Progenitor cell of endocrine pancreas (in vitro differentiated cells): ENCODE measurements at places on chromosomes 11 and 22.

DNA sequence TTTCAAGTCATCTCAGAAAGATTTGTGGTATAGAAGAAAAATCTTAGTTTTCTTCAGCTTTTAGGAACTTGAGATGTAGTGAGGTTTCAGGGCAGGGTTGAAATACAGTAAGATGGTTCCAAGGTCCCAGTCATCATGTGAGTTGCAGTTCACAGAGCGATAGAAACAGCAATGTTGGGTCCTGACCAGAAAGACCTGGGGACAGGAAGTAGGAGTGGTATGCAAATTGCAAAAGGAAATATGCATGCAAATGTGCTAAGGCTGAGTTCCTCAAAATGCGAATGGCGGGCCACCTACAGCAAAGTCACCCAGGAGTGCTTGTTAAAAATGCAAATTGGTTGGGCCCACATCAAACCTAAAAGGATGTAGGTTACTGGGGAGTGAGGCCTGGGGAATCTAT lies 1032.7 kb upstream of the TENM4 start:
- no peak for DNase-seq

DNA sequence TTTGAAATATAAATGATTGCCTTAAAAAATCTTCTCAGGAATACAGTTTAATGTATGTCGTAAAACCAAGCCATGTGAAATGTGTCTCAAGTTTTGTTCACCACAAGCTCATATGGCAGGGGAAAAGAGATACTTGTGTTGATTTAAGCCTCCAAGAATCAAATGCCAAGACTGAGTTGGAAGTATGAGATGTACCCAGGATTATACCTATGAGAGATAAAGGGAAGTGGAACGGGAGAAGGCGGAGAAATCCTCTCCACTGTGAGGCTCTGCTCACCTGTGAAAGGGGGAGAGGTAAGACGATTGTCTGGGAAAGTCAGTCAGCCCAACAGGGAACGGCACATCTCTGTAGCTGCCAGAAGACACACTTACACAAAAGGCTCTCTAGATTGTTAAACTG lies 124.8 kb downstream of the TRPC6 start:
- no peak for DNase-seq

GRCh38 chr22:19805821-19806212 lies 45.2 kb downstream of the TBX1 start:
- no peak for DNase-seq

DNA sequence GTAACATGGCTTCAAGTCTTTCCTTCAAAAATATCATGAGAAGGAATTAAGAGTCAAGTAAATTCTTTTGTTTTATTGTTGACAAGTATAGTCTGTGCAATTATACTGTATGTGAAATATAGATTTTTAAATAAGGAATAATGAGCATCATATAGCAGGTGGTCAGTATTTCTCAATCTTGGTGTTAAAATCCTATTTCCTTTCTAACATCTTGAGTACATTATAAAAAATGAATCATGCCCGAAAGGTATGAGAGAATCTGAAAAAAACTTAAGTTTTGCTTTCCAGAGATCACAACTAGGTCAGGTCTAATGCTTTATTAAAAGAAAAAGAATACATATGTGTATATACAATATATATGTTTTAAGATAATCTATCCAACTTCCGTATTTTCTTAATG lies 53.1 kb downstream of the KIF18A start:
- DNase-seq = no peak

DNA sequence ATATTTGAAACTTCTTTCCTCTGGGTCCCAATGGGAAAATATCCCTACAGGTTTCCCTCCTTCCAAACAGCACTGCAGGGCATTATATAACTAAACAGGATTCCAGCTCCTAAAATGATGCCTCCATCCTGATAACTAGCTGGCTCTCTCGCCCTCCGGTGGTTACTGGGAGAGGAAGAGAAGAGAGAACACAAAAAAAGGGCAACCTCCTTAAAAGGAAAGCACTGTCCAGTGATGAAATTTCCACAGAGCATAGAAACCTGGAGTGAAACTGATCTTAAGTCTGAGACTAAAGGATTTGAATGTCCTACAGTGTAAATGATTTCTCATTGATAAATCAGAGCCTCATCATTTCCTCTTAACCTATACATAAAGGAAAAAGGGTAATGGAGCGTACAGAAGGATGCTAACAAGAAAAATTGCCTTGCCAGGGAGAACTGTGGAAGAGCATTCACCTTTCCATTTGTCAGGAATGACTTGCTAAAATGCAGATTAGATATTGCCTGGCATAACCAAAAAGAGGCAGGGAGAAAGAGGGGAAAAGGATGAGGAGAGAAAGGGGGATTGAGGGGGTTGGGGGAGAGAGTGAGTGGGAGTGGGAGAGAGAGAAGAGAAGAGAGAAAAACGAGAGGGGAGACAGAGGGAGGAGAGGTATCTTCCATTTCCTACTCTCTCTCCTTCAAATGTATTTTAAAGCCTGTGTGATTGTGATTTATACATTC lies 121.3 kb downstream of the APOL5 start:
- no peak for DNase-seq

GRCh38 chr11:45468267-45468856 lies 182.2 kb upstream of the SYT13 start:
- no peak for DNase-seq

DNA sequence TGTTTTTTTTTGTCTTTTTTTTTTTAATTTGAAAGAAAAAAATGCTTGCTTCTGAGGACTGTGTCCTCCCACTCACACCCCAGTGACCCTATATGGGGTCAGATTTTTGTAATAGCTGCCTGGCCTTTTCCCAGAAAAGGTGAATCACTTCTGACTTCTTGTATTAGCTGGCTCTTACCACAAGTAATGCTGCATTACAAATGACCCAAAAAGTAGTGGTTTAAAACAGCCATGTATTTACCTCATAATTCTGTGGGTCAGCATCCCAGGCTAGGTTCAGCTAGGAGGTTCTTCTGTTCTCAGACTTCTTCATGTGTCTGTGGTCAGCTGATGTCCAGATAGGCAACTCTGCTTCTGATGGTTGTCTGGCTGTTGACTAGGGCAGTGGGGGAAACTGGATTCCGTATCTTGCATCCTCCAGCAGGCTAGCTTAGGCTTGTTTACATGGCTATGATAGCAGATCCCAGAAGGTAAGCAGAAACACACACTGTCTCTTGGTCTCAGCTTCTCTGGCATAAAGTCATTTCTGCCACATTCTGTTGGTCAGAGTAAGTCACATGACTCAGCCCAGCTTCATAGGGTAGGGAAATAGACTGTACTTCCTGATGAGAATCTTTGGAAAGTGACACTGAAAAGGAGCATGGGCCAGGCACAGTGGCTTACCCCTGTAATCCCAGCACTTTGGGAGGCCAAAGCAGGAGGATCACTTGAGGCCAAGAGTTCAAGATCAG lies 19.5 kb downstream of the LHFPL7 start:
- no peak for DNase-seq

DNA sequence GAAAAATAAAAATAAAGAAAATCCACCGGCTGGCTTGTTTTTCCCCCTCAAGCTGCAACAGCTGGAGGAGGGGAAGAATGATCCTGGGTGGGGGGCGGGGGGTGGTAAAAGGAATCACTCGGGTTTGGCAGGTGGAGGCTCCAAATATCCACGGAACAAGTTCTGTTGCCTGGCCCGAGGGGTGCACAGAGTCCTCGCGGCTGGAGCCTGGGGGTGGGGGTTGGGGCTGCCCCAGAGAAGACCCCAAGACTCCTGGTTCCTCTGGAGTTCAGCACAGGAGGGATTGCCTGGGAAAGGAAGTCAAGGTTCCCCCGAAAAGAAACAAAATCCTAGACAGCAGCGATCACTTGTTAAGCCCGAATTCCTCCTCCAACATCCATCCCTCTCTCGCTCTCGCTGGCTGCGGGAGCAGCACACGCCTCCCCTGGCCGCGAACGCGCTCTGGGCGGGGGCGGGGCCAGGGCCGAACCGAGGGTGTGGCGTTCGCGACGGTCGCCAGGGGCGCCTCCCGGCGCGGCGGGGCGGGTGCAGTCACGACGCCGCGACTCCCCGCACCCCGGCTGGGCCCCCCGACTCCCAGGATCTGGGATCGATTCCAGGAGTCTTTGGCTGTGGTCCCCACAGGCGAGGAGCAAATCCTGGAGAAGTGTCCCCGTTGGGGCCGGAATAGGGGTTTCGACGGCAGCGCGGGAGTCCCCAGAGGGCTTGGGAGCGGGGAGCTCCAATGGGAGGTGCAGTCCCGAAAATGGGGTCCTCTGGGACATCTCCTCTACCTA lies at the start of gene KCNA4:
Gene KCNA4 (minus strand): TSS at position 443 of the 776 bp plus-strand sequence. CDS start 4,352 bp downstream, outside the sequence.
- DNase-seq = peak; percentile 34

DNA sequence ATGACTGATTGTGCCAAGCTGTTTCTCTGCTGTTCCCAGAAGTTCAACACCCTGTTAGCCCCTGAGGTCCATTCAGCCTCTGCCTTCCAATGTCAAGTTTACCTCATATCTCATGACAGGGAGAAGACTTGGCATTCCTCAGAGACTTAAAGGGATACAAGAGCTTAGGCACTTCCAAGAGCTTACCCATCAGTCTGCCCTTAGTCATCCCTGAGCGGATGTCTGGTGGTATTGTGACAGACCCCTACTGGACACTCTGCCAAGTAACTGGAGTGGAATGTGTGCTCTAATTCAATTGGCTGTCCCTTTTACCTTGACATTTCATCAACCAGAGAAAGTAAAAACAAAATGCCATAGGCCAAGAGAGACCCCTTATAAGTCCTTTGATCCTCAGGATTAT lies 151.5 kb downstream of the AASDHPPT start:
- DNase-seq = no peak

DNA sequence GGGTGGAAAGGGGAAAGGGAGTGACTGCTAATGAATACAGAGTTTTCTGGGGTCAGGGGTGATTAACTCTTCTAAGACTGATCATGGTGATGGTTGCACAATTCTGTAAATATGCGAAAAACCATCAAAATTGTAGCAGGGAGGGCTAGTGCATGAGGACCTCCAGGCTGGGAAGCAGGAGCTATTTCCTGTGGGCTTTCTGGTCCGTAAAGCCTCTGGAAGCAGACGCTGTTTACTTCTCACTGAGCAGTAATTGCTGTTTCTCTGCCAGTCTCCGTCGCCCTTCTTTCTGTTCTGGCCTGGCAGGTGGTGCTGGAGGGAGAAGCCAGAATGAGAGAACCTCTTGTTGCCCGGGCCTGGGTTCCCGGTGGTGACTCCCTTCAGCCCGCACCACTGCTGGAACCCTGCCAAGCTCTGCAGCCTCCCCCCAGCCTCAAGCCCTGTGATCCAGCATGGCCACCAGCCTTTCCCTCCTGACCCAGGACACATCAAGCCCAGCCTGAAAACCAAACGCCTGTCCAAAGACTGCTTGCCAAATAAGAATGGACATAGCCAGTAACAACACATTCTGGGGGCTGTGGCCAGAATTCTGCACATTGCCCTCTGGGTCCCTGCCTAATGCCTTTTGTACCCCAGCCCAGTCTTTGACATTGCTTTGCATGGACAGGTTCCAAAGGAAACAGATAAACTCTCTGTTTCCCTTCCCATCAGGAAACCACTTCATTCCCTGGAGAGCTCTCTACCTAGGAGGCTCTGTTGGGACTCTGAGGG lies 201.0 kb upstream of the NAV2 start:
- no peak for DNase-seq

DNA sequence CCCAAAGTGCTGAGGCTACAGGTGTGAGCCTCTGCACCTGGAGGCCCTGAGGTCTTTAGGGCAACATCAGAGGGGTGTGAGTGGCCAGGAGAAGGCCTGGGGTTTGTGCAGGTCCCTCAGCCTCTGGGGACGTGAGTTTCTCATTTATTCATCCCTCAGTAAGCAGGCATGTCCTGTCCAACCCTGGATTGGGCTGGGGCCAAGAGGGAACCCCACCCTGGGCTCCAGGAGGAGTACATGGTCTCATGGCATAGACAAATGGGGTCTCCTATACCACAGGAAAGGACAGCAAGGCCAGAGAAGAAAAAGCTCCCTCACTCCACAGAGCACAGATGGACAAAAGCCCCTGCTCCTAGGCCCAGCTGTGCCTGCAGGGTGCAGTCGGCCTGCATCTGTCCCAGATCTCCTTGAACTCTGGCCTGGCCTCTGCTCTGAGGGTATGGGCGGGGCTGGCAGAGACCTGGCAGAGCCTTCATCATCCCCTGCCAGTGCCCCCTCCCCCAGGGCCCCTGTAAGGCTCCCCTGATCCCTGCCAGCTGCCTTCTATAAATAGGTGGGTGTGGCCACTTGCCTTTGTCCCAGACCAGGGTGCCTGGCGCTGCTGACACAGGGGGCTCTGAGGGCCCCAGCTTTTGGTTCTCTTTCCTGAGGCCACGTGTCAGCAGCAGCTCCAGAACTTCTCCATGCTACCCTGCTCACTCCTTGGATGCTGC lies 34.6 kb downstream of the A4GALT start:
- DNase-seq = no peak

- DNase-seq = no peak
Observed at GRCh38 chr11:45669146-45669545, 3.7 kb upstream of the CHST1 start.

DNA sequence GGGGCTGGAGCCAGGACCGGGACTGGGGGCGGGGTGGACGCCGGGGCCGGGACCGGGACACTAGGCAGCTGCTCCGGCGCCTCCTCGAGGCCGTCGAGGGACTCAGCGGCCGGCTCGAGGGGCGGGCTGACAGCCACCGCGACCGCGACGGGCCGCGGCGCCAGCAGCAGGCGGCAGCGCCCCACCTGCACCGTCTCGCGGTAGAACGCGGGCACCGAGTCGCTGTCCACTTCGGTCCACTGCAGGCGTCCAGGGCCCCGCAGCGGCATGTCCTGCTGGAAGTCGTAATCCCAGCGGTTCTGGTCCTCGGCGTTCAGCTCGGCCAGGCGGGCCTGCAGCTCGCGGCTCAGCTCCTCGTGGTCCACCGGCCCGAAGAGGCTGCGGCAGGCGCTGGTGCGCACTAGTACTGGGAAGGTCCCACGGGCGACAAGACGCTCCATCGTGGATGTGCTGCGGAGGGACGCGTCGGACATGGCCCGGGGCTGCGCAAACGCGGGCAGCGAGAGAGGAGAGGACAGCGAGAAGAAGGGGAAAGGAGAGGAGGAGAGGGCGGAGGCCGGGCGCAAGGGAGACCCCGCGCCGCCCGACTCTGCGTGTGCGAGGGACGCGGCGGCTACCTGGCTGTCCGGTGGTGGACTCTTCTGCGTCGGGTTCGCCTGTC lies 428 bp downstream of the CDKN1C start:
- no peak for DNase-seq

GRCh38 chr11:107956543-107956942 lies 28.3 kb downstream of the RAB39A start:
- no peak for DNase-seq

GRCh38 chr11:110447897-110448745 lies 18.4 kb downstream of the FDX1 start:
- DNase-seq = no peak

GRCh38 chr11:88051396-88051795 lies 123.8 kb downstream of the RAB38 start:
- no peak for DNase-seq

GRCh38 chr11:83191491-83191890 lies 2.0 kb upstream of the ANKRD42 start:
- no peak for DNase-seq

GRCh38 chr22:39471381-39472141 lies 14.7 kb downstream of the MGAT3 start:
- no peak for DNase-seq

GRCh38 chr11:132028380-132029240 lies 658.2 kb downstream of the NTM start:
- no peak for DNase-seq

DNA sequence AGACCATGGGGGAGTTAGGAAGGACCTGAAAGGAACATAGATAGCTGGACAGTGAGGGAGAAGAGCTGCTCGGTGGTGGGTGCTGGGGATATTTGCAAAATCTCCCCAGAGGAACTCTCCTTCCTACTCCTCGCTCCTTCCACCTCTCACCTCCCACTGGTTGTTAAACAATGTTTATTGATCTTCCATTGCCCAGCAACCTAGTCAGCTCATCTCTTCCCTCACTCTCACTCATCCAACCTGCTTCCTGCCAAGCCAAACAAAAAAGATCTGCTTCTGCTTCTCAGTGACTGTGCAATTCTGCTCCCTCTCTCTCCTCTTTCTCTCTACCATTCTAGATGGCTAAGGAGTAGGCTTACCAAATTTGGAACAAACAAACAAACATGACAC lies 115.0 kb downstream of the SLC1A2 start:
- DNase-seq = no peak
